Fibroblast of the aortic adventitia (primary cell): ENCODE measurements at places on chromosomes 12 and 14. TPM values are rescaled to one million over a fixed set of nuclear protein-coding genes. Genes with fewer than 3 reads are reported as not detected.

The C12orf54 gene
- not detected in 2 replicates for total RNA-seq

The KRT81 gene
- total RNA-seq, result not detected in 2 replicates

The NDUFA12 gene
- total RNA-seq, result 16.9 and 120 TPM in 2 replicates

The SRSF5 gene
- total RNA-seq, result 101 and 618 TPM in 2 replicates

The KLRG1 gene
- 1.2 TPM in 1 of 2 replicates, not detected in the other for total RNA-seq
